Endothelial cell of umbilical vein (primary cell): ENCODE measurements at places on chromosomes 1 and 21. TPM values are rescaled to one million over a fixed set of nuclear protein-coding genes. Genes with fewer than 3 reads are reported as not detected.
A peak's percentile ranks its signal among the peaks of the same experiment; 100 is the strongest.

Gene CYP4B1
- not detected in 2 replicates for polyA plus RNA-seq

GRCh38 chr1:116230712-116231111 lies 119.5 kb downstream of the MAB21L3 start:
- H3K4me1 ChIP-seq: no peaks in the 10 kb centered on the region
- H3K36me3 ChIP-seq: no peaks in the 10 kb centered on the region
- no peak overlapping the region for H3K27ac ChIP-seq
- H3K27me3 ChIP-seq: no peaks in the 10 kb centered on the region
- no peak overlapping the region for H3K4me3 ChIP-seq
- no peak for DNase-seq

DNA sequence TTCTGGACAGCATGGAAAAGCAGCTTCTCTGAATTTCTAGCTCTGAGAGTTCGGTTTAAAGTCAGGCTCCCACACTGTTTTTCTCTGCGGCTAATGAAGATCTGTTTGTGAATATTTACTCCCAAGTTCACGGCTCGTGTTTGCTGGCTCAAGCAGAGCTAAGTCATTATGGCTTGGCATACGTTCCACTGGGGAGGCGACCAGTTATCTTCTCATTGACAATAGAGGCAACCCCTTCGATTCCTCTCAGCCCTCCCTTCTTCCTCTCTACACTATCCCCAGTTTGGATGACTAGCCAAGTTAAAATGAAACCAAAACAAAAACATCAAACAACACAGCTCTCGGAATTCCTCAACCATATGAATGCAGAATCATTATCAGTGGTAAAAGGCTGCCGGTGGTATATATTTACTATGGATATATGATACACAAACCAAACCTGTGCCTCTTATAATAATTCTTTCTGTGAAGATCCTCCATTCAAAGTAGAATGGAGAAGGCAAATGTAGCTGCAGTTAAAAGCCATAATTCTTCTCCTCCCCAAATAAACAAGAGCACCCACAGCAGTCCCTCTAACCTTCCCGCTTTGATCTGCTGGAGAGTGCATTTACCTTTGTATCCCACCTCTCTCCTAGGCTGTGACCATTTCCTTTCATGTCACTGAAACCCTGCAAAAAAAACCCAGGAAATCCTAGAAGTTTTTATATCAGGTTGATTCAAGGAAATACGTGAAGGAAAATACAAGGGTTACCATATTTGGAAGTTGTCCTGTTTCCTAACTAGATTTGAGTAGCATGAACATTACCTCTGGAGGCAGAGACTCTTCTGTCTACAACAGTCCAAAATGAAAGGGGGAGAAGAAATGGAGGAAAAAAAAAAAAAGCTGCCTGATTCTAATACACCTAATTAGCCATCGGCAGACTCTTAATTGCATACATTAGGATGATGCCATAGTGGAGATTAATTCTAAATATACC lies 108.3 kb upstream of the USH2A start:
- H3K4me1 ChIP-seq: no peaks in the 10 kb centered on the region
- no peak overlapping the region for H3K4me3 ChIP-seq
- no peak for DNase-seq
- H3K27me3 ChIP-seq: no peaks in the 10 kb centered on the region

GRCh38 chr1:38958967-38959366 lies 17.3 kb upstream of the RHBDL2 start:
- H3K4me1 ChIP-seq: no peaks in the 10 kb centered on the region
- no peak for DNase-seq
- H3K36me3 ChIP-seq: no peaks in the 10 kb centered on the region
- no peak overlapping the region for H3K27ac ChIP-seq

DNA sequence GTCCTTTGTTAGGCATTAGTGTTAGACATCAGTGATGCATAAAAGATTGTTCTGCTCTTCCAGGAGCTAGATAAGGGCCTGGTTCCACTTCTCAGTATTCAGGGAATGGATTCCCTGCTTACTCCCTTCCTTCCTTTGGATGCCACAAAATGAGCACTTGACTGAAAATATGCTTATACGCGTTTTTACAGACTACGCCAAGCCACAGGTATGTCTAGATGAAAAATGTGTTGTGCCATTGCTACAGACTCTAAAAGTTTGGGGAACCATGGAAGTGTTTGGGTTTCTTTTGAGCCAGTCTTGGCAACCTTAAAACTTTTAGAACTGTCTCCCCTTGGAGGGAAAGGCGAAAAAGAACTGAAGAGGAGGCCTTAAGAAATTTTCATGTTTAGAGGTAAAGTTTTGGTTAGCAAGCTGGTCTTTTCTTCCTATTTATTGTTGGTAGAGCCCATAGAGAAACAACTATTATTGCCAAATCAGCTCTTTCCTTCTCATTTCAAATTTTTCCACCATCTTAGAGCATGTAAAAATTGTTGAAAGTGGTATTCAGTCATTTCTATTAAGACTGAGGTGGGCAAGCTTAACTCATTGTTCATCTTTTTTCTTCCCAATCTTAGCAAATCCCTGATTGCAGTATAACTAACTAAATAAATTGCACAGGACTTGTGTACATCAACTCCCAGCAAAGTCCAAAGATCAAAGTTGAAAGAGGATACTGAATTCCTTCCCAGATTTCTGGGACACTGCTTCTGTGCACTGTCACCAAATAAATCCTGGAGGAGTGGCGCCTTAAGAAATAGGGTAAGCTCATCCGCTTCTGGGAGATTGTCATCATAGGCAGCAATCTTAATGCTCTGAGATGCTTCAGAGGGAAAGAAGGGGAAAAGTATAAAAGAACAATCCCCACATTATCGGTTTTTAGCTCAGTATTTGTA lies 18.9 kb downstream of the FGGY start:
- H3K4me3 ChIP-seq: no peak overlapping the region
- no peaks in the 10 kb centered on the region for H3K27me3 ChIP-seq
- peaks cover 15% of the 10 kb centered on the region for H3K4me1 ChIP-seq
- no peak overlapping the region for H3K27ac ChIP-seq
- no peaks in the 10 kb centered on the region for H3K36me3 ChIP-seq
- no peak for DNase-seq

DNA sequence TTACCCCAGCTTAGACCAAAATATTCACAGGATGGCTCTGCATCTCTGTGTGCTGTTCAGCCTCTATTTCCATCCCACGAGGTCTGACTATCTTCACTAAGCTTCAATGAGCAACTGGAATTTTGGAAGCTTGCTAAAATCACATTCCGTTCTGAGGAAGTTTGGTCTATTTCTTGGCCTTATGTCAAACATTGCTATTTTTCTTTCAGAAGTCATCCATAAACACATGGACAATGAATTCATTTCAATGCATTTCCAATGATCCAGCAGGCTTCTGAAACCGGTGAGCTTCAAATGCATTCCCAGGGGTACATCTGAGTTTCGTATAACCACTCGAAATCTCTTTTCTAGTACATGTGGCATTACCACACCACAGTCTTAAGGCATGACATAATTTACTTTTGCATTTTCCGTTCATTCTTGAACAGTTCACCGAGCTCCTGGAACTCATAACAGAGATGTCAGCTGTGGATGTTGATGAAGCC lies 294.1 kb upstream of the KAZN start:
- no peak for DNase-seq
- H3K27me3 ChIP-seq: no peaks in the 10 kb centered on the region
- H3K27ac ChIP-seq: no peak overlapping the region
- H3K36me3 ChIP-seq: no peaks in the 10 kb centered on the region

DNA sequence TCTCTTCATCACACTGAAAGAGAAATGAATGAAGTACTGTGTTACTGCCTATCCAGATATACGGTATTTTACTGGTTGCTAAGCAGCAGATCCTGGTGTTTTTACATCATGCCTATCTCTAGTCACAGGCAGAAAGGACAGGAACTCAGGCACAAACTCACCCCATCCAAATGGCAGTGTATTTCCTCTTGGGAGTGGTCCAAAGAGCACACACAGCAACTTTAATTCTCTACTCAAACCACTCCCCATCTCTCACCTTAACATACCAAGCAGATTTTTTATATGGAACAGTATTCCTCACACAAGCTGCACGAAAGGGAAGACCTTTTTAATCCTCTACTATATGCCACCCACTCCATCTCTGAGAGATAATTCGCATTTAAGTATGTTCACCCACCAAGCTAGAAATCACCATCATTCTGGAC lies 27.3 kb downstream of the EIF4G3 start:
- H3K27me3 ChIP-seq: no peaks in the 10 kb centered on the region
- no peaks in the 10 kb centered on the region for H3K36me3 ChIP-seq
- peaks cover 19% of the 10 kb centered on the region for H3K4me1 ChIP-seq
- peak; percentile 91 for DNase-seq
- H3K4me3 ChIP-seq: no peak overlapping the region

GRCh38 chr1:41474490-41475271 lies 9.8 kb downstream of the EDN2 start:
- no peak overlapping the region for H3K4me3 ChIP-seq
- no peaks in the 10 kb centered on the region for H3K27me3 ChIP-seq
- no peak overlapping the region for H3K27ac ChIP-seq

Gene TATDN3
- 3.5 and 4.3 TPM in 2 replicates for polyA plus RNA-seq

- no peak for DNase-seq
- H3K4me3 ChIP-seq: no peak overlapping the region
- peaks cover 57% of the 10 kb centered on the region for H3K27me3 ChIP-seq
- H3K27ac ChIP-seq: no peak overlapping the region
- H3K36me3 ChIP-seq: no peaks in the 10 kb centered on the region
Observed at GRCh38 chr1:201399352-201400126, 415 bp upstream of the LAD1 start.

- H3K27me3 ChIP-seq: no peaks in the 10 kb centered on the region
- no peak overlapping the region for H3K4me3 ChIP-seq
- no peak overlapping the region for H3K27ac ChIP-seq
- DNase-seq: no peak
- H3K4me1 ChIP-seq: no peaks in the 10 kb centered on the region
Observed at GRCh38 chr1:239354231-239354630, 32.1 kb upstream of the CHRM3 start.

DNA sequence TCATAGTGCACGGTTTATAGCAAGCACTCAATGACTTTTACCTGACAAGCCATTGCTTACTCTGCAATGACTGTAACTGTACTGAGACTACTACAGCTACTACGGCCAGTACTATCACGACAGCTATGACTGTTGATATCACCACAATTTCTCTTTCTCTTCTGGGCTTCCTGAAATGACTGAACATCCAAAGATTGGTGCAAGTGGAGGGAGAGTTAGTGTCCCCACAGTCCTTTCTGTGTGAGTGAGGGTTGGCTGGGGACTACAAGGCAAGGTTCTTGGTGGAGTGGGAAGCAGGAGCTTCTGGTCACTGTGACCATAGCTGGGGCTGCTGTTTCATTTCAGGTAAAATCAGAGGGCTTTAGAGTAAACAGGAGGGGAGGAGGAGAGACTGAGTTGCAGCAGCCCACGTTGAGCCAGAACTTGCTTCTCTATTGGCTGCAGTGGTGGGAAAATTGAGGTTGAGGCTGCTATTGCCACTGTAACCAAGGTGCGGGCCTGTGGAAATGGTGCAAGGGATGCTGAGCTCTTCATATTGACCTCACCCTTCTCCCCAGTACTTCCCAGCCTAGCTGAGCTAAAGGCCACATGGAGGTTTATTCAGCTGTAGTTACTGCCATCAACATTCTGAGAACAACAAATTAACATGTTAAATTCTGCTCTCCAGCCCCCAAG lies 14.1 kb upstream of the IL10 start:
- H3K4me1 ChIP-seq: no peaks in the 10 kb centered on the region
- no peaks in the 10 kb centered on the region for H3K36me3 ChIP-seq
- no peak for DNase-seq
- H3K27ac ChIP-seq: no peak overlapping the region

DNA sequence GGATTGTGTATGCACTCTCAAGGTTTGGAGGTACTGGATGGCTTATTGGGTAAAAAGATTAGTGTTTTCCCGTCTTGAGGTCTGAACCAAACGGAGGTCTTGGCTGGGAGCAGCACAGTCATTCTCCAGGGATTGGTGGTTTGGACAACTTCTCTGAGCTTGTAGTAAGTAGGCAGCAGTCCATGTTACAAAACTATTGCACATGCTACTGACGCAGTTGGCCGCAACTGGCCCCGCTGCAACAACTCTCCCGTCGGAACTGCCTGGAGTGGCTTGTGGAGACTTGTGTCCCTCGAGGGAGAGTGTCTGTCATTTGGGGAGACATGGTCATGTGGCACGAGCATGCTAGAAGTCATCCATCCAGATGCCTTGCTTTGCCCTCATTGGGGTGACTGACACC lies 276.0 kb downstream of the TM2D1 start:
- no peaks in the 10 kb centered on the region for H3K36me3 ChIP-seq
- no peak for DNase-seq
- no peaks in the 10 kb centered on the region for H3K27me3 ChIP-seq
- H3K4me1 ChIP-seq: peaks cover 42% of the 10 kb centered on the region
- H3K27ac ChIP-seq: no peak overlapping the region
- no peak overlapping the region for H3K4me3 ChIP-seq

Gene IFI44L
- polyA plus RNA-seq: 1.9 and 2.9 TPM in 2 replicates

DNA sequence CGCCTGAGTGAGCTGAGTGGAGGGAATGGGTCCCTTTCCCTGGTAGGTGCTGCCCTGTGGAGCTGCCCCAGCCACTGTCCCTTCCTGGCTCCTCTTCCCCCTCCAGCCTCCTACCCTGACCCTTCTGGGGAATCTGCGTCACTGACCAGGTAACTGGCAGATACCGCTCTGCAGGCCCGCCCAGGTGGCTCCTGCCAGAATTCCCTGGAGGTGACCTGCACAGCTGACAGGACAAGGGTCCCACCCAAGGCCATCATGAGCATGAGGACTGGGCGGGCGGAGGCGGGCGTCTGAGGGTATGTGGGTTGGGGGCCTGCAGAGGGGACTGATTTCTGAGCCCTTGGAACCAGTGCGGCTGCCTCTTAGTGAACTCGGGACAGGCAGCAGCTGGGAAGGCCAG lies 32.5 kb downstream of the DHRS3 start:
- DNase-seq: no peak
- no peak overlapping the region for H3K27ac ChIP-seq
- no peak overlapping the region for H3K4me3 ChIP-seq
- no peaks in the 10 kb centered on the region for H3K27me3 ChIP-seq
- peaks cover 7% of the 10 kb centered on the region for H3K36me3 ChIP-seq

DNA sequence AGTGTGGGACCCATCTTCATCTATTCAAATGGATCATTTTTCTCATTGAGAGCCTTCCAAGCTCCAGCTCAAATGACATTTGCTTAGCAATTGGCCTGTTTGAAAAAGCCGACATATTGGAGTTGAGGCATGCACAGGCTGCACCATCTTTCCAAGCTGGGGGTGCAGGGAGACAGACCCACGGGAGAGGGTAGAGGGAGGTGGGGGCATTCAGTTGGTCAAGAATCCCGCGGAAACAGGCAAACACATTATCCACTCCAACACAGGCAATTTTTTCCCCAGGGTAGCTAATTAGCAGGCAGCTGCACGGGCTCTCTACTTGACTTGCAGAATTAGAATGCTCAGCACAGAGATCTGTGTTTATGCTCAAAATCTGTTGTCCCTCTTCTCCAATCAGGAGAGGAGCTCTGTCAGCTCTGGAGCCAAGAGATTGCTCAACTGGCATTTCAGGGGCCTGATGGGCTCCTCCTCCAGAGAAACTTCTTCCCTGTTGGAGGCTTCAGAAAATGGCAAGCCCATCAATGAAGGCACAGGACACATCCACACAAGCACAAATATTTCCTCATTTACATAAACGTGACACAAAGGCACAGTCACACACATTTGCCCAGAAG lies 267.8 kb downstream of the FOXD2 start:
- H3K4me1 ChIP-seq: peaks cover 7% of the 10 kb centered on the region
- H3K27ac ChIP-seq: no peak overlapping the region
- DNase-seq: no peak
- peaks cover 28% of the 10 kb centered on the region for H3K27me3 ChIP-seq

GRCh38 chr1:94773296-94773809 lies 46.8 kb upstream of the SLC44A3 start:
- no peak for DNase-seq
- H3K27ac ChIP-seq: no peak overlapping the region
- H3K27me3 ChIP-seq: peaks cover 2% of the 10 kb centered on the region
- H3K4me3 ChIP-seq: no peak overlapping the region

GRCh38 chr1:52679498-52679897 lies 18.6 kb downstream of the COA7 start:
- H3K27ac ChIP-seq: no peak overlapping the region
- H3K4me3 ChIP-seq: no peak overlapping the region
- peaks cover 7% of the 10 kb centered on the region for H3K4me1 ChIP-seq
- H3K36me3 ChIP-seq: no peaks in the 10 kb centered on the region

Gene SHISAL2A
- polyA plus RNA-seq: not detected in 2 replicates
